Mucosa of descending colon (tissue), 3 donors: ENCODE measurements at places on chromosomes 5 and 9. TPM values are rescaled to one million over a fixed set of nuclear protein-coding genes. Genes with fewer than 3 reads are reported as not detected.

GRCh38 chr5:109354761-109355160 lies 55.0 kb downstream of the PJA2 start:
- no peak for DNase-seq

DNA sequence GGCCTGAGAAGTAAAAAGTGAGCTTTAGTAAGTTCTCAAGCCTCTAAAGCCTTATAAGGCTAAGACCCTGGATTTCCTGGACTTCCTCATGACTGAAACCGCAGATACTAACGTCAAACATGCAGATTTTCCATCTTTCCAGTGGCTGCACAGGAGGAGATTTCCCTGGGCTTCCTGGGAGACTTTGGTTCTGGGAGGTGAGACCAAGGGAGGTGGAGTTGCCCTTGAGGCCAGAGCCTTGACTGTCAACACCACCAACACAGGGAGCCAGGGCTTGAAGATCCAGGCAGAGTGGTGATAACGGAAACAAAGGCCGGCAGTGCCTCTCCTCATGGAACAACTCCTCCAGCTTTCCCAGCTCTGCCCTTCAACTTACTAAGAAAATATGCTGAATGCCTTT lies 144.7 kb upstream of the LRRTM2 start:
- no peak for DNase-seq

GRCh38 chr5:115816226-115817081 lies at the start of gene CDO1:
Gene CDO1, minus strand, starts transcription at chr5:115816659. Its CDS starts 262 bp downstream, at chr5:115816397.
- peak; percentile 22 for DNase-seq

- no peak for DNase-seq
These were observed 210.5 kb downstream of the PJA2 start for GRCh38 chr5:109199289-109199688.

DNA sequence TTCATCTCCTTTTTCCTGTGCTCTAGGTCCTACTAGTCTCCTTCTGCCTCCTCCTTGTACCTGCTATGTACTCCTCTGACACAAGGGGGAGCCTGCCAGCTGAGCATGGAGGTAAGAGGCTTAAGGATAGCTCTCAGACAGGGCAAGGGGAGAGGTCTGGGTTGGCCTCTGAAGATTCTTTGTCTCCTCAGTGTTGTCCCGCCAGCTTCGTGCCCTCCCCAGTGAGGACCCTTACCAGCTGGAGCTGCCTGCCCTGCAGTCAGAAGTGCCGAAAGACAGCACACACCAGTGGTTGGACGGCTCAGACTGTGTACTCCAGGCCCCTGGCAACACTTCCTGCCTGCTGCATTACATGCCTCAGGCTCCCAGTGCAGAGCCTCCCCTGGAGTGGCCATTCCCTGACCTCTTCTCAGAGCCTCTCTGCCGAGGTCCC lies 3.8 kb downstream of the CREB3 start:
- no peak for DNase-seq

Gene RMND5B
- 40.8 TPM for total RNA-seq

- DNase-seq, result no peak
These were observed 68.8 kb upstream of the PPP2R2B start for GRCh38 chr5:146947181-146947941.
